Heart left ventricle (tissue), 16 donors: ENCODE measurements at places on chromosomes 13 and 19.

GRCh38 chr13:112822851-112823250 lies 133.0 kb downstream of the ATP11A start:
- no peak for DNase-seq
- H3K36me3 ChIP-seq, result peaks cover 98% of the 10 kb centered on the region
- H3K27me3 ChIP-seq, result no peaks in the 10 kb centered on the region
- no peak overlapping the region for H3K4me3 ChIP-seq
- H3K4me1 ChIP-seq, result peaks cover 6% of the 10 kb centered on the region
- no peak overlapping the region for H3K27ac ChIP-seq

DNA sequence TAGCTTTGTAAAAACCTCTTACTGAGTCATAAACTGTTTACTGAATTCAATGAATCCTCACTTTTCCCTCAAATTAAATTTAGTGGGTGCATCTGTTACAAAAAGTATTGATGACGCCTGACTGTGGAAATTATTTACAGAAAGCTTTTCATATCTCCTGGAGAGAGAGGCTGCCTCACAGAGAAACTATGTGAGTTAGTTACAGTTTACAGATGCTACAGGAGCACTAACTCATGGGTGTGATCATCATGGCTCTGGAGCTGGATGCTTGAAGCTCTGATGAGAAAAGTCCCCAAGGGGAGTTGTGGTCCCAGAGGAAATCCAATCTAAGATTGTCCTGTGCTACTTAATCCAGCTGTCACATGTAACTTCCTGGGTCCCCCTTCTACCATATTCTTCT lies 590.8 kb downstream of the LMO7 start:
- no peak overlapping the region for H3K27ac ChIP-seq
- no peaks in the 10 kb centered on the region for H3K36me3 ChIP-seq
- no peaks in the 10 kb centered on the region for H3K27me3 ChIP-seq
- no peaks in the 10 kb centered on the region for H3K4me1 ChIP-seq

DNA sequence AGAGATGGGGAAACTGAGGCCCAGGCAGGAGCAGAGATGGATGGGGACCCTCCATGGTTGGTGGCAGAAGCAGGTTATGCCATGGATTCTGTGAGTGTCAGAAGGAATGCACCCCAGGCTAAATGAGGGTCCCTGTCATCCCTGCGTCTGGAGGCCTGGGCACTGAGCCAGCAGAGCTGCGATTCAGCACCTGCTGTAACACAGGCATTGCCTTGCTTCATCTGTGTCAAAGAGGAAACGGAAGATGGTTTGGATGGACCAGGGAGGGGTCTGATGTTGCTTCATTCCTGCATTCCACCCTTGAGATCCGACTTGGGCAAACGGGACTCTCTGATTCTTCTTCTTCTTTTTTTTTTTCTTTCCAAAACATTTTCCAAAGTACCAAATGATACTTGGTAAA lies 1.2 kb downstream of the C5AR1 start:
- H3K27me3 ChIP-seq, result no peaks in the 10 kb centered on the region
- H3K4me3 ChIP-seq, result no peak overlapping the region
- DNase-seq, result peak; percentile 51
- no peaks in the 10 kb centered on the region for H3K36me3 ChIP-seq
- no peaks in the 10 kb centered on the region for H3K4me1 ChIP-seq

DNA sequence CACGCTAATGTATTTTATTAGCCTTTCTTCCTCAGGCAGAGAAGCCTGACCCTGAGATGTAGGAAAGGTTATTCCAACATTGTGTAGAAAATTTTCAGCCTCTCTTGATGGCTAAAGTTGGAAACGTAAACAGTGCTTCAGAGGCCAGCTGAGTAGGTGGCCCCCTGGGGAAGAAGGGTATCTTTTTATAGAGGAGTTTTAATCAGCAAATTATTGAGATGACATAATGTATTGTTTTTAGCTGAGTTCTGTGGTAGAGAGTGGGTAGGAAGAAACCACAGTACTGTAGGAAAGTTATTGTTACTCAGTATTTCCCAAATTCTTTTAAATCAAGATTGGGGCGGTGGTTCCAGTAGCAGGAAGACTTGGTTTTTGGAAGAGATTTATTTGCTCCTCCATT lies 268.8 kb downstream of the DLEU7 start:
- H3K27me3 ChIP-seq, result no peaks in the 10 kb centered on the region
- H3K27ac ChIP-seq, result no peak overlapping the region
- no peaks in the 10 kb centered on the region for H3K36me3 ChIP-seq
- no peak for DNase-seq

DNA sequence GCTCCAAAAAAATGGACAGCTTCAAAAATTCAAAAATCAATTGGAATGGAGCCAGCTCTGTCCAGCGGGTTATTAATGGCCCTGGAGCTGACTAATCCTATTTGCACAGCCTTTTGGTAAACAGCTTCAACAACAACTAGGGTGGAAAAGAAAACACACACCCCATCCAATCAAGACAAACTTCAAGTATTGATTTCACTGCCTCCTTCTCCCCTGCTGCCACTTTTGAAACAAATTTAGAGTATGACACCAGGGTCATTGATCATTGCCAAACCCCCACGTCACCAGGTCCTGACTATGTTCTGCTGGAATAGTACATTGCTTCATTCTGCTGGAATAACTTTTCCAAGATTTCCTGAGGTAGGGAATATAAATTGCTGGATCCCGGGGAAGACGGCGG lies 56.8 kb upstream of the GTF3A start:
- H3K4me3 ChIP-seq, result no peak overlapping the region
- no peak overlapping the region for H3K27ac ChIP-seq
- peaks cover under 1% of the 10 kb centered on the region for H3K27me3 ChIP-seq
- H3K36me3 ChIP-seq, result no peaks in the 10 kb centered on the region
- H3K4me1 ChIP-seq, result no peaks in the 10 kb centered on the region

DNA sequence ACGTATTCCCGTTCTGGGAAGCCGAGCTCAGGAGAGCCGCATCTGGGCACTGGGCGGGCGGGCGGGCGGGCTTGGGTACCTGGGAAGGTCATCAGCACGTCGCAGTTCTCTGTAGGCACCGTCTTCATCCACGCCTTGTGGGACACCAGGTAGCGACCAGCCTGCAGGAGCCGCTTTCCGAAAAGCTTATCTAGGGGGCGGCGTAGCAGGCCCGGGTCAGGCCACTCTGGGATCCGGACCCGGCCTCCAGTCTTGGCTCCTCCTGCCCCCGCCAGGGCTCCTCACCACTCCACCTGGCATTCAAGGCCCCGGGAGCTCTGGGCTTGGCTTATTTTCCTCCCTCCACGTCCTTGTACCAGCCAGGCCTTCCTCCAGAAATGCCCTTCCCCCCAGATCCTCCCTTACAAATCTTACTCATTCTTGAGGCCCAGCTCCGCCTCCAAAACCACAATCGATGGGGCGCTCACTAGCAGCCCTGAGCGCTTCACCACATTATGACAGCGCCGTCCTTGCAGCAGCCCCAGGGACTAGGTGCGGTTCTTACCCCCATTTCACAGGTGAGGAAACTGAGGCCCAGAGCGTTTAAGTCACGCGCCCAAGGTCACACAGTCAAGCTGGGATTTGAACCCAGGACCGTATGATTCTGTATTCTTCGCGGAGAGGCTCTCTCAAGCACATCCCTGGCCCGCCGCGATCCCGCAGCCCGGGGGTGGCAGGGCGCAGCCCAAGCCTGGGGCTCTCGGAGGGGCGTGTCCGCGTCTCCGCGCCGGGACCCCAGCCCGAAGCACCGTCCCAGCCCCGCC lies 843 bp downstream of the ANO8 start:
- peak overlapping the region; percentile 76 for H3K27ac ChIP-seq
- peaks cover 15% of the 10 kb centered on the region for H3K27me3 ChIP-seq
- DNase-seq, result no peak
- H3K36me3 ChIP-seq, result peaks cover 5% of the 10 kb centered on the region
- H3K4me1 ChIP-seq, result peaks cover 30% of the 10 kb centered on the region

- peak overlapping the region; percentile 89 for H3K27ac ChIP-seq
- peaks cover 34% of the 10 kb centered on the region for H3K36me3 ChIP-seq
- peak; percentile 88 for DNase-seq
- H3K27me3 ChIP-seq, result no peaks in the 10 kb centered on the region
Measured at GRCh38 chr13:80338781-80339562, 2.0 kb downstream of the SPRY2 start.

GRCh38 chr19:52938761-52939160 lies 15.5 kb upstream of the ZNF888 start:
- H3K4me1 ChIP-seq, result peaks cover 8% of the 10 kb centered on the region
- H3K27me3 ChIP-seq, result no peaks in the 10 kb centered on the region
- no peak overlapping the region for H3K27ac ChIP-seq

DNA sequence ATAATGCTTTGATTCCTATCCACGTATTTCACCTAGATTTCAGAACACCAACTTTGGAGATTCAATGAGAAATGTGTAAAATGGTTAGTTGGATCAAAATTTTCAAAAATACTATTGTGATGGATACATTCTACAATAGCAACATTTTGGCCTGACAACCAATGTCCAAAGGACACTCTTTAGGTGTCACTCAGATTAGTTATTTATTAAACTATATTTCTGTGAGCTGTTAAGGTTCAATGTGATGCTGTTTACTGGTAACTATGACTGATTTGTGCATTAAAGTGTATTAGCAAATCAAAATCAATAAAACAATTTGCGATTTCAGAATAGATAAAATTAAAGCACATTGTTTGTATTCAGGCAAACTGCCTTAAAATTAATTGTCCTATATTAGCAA lies 149.8 kb downstream of the PCDH9 start:
- no peaks in the 10 kb centered on the region for H3K27me3 ChIP-seq
- no peak for DNase-seq
- no peak overlapping the region for H3K27ac ChIP-seq

DNA sequence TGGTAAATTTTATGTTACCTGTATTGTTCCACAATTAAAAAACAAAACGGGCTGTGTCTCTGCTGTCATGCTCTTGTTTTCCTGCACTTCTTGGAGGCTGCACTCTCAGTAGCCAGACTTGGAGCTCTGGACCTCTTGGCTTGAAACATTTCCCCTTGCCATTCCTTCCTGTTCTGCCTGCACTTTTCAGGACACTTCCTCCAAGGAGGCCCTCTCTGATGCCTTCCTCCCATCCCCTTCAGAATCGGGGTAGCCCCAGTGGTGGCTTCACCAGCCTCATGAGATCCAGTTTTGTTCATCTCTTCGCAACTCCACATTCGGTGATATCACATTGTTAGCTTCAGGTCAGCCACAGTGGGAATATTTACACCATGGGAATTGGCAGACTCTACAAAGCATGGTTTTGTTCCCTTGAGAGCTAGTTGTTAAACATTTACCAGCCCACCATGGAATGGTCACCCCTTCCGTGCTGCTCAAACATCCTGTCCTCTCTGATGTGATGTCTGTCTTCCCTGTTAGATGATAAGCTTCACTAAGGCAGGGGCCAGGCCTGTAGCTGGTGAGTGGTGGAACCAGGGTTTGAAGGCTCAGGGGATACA lies 40.2 kb upstream of the PEG3 start:
- H3K4me1 ChIP-seq, result no peaks in the 10 kb centered on the region
- H3K27me3 ChIP-seq, result peaks cover 10% of the 10 kb centered on the region
- H3K27ac ChIP-seq, result no peak overlapping the region
- DNase-seq, result no peak
- no peaks in the 10 kb centered on the region for H3K36me3 ChIP-seq

DNA sequence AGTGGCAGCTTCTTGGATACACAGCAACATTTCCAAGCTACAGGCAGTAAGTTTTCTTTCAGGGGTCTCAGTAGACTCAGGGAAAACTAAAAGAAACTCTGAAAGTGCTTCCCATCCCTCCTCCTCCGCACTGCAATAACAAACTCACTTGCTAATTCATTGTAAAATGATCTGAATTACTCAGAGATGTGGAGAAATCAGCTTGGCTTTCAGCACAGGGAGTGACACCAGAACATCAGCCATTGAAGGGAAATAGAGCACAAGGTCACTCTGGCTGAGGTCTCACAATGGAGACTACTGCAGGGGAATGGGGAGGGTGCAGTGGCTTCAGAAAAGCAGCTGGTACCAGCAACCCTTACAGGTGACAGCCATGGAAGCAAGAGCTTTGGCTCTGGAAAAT lies 137.3 kb upstream of the SERP2 start:
- no peaks in the 10 kb centered on the region for H3K36me3 ChIP-seq
- no peaks in the 10 kb centered on the region for H3K27me3 ChIP-seq
- no peak for DNase-seq

DNA sequence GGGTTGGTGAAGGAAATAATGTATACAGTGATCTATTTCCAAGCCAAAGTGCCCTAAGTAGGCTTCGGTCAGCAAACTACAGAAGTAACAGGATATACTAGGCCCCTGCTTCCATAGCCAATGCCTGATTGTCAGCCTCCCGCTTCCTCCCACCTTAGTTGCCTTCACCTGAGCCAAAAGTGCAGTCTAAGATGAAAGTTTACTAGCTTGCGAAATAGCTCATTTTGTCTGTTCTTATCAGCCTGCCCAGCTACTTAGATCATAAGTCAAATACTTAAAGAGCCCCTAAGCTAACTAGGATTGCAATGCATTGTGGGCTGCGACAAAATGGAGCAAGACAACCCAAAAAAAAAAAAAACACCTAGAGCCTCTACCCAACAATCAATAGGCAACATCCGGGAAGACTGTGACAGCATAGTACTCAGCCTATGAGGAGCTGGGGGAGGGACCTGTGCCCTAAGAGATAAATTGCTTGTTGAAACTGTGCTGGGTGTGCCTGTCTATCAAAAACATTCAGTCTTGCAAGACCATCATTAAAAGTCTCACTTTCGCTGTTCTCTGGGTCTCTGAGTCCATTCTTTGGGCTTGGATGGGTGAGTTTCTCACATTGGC lies 454.7 kb upstream of the TSHZ3 start:
- no peak overlapping the region for H3K4me3 ChIP-seq
- no peaks in the 10 kb centered on the region for H3K4me1 ChIP-seq
- no peak for DNase-seq
- no peaks in the 10 kb centered on the region for H3K36me3 ChIP-seq

DNA sequence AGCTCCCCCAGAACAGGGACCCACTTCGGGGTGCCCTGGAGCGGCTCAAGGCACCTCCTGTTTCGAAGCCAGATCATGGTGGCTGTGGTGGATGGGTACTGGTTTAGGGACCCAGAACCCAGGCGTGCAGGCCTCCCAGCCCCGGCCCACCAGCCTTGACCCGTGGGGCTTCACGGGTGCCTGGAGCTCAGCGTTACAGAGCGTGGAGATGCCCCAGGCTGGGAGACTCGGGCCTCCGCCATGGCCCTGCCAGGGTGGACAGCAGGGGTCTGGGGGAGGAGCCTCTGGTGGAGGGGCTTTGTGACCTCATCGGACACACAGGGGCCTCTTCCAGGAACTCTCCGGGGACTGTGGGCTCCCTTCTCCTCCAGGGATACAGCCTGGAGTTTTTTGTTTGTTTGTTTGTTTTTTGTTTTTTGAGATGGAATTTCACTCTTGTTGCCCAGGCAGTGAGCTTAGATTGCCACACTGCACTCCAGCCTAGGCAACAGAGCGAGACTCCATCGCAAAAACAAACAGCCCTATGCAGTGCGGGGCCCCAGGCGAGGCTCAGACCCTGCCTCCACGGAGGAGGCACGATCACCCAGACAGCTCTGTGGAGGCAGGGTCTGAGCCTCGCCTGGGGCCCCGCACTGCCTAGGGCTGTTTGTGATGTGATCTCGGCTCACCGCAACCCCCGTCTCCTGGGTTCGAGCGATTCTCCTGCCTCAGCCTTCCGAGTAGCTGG lies at the start of gene GARIN5B:
Gene GARIN5B, minus strand, starts transcription at position 271 of the 727 bp plus-strand sequence. Its CDS starts 194 bp downstream, at position 77.
- H3K27ac ChIP-seq, result no peak within 1 kb of the TSS
- H3K36me3 ChIP-seq, result no peaks in the 10 kb centered on the region
- H3K4me3 ChIP-seq, result no peak within 1 kb of the TSS
- H3K4me1 ChIP-seq, result no peaks in the 10 kb centered on the region
- peaks cover 12% of the 10 kb centered on the region for H3K27me3 ChIP-seq
